CD4-positive, alpha-beta T cell treated with Interleukin-2 at 100 ng/mL for 4 hours (primary cell): ENCODE measurements at places on chromosomes 2 and 18.

GRCh38 chr2:112833976-112834375, 2.6 kb downstream of the IL1B start:
- DNase-seq: no peak

- no peak for DNase-seq
Measured at GRCh38 chr18:74019864-74020263, 127.8 kb downstream of the FBXO15 start.

DNA sequence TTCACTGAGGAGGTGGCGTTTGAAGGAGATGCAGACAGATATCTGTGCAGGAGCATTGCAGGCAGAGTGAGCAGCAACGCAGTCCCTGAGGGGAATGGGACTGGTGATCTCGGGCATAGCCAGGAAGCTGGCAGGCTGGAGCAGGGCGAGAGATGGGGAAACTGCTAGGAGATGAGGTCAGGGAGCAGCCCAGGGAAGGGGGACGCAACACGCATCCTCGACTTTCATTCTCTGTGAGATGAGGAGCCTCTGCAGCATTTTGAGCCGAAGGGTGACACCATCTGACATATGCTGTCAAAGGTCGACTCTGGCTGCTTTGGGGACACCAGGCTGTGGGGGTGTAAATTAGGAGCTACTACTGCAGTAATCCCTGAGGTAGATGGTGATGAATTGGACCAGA, 4.3 kb upstream of the CHRNA1 start:
- no peak for DNase-seq

GRCh38 chr18:77049938-77050337, 82.6 kb downstream of the MBP start:
- DNase-seq: no peak

- peak; percentile 29 for DNase-seq
Measured at GRCh38 chr2:196213252-196213980, 42.0 kb upstream of the STK17B start.

- no peak for DNase-seq
Measured at GRCh38 chr2:172216477-172216876, 113.8 kb upstream of the DLX2 start.

DNA sequence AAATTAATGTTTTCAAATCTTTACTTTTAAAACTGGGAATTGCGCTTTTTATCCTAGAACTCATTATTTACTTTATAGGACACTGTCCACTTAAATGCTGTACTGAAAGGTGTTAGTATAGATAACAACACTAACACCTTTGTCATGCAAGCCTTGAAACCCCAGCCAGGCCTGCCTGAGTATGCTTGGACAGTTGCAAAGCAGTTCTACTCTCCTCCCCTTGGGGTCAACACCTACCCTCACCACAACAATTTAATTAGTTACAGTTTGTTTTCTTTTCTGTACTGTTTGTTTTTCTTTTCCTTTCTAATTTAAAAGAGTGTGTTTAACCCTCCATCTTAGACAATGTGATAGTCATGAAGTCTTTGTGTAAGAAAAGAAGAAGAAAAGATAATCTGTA, 18.9 kb upstream of the FAM98A start:
- no peak for DNase-seq

GRCh38 chr2:47301277-47301618, 101.7 kb upstream of the MSH2 start:
- no peak for DNase-seq

- DNase-seq: no peak
Measured at GRCh38 chr18:22020127-22020866, 149.1 kb upstream of the GATA6 start.
